Nephron progenitor cell (in vitro differentiated cells): ENCODE measurements at places on chromosomes 7 and 10.

DNA sequence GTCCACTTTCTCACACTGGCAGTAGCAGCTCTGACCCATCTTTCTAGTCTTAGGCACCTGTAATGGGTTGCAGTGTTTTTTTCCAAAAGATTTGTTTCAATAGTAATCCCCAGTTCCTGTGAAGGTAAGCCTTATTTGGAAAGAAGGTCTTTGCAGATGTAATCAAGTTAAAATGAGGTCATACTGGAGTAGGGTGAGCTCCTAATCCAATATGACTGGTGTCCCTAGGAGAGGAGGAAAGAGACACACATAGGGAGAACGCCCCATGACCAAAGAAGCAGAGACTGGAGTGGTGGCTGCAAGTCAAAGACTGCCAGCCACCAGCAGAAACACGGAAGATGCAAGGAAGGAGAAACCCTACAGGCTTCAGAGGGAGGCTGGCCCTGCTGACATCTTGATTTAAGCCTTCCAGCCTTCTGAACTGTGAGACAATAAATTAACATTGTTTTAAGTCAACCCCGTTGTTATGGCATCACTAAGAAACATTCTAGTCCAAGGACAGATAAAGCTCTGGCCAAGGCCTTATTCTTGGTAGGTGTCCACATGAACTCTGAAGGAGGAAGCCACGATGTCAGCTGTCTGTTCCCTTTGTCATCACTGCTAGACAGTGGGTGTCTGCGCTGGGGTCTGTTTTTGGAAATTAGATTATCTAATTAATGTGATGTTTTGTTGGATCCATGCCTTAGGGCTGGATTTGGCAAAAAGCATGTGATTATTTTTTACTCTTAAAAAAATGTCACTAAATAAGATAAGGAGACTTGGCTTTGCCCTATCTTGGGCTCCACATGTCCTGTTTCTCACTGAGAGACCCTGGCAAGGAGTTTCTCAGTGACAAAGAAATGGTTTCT lies 214.9 kb downstream of the KCNMA1 start:
- no peak for DNase-seq

DNA sequence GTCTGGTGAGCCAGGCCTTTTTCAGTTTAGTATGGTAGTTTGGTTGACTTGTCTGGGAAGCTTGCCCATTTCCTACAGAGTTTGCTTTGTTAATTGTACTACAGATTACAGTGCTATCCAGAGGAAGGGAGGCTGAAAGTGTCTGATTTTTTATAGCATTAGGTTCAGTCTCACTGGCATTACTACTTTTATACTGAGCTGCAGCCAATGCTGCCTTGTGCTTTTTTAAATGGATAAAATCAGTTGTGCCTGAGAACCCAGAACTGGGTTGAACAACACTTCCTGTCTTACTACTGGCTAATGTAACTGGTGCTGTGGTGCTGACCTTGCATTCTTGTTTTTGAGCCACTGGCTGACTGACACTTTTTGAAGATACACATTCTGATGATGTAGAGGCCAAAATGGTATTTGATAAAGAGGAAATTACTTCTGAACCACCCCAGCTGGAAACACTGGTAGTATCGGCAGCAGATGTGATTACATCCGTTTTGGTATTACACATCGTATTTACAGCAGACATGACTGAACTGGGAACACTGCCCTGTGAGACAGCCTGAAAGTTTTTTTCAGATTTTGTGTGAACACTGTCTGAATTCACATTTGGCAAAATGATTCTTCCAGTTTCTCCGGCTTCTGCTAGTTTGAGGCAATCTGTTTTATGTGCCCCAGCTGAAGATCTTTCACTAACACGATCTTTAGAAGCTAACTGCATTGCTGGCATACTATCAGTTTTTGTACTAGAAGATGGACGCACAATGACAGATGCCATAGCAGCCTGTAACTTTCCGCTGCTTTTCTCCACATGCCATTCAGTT lies 74.1 kb downstream of the NRBF2 start:
- DNase-seq: no peak

DNA sequence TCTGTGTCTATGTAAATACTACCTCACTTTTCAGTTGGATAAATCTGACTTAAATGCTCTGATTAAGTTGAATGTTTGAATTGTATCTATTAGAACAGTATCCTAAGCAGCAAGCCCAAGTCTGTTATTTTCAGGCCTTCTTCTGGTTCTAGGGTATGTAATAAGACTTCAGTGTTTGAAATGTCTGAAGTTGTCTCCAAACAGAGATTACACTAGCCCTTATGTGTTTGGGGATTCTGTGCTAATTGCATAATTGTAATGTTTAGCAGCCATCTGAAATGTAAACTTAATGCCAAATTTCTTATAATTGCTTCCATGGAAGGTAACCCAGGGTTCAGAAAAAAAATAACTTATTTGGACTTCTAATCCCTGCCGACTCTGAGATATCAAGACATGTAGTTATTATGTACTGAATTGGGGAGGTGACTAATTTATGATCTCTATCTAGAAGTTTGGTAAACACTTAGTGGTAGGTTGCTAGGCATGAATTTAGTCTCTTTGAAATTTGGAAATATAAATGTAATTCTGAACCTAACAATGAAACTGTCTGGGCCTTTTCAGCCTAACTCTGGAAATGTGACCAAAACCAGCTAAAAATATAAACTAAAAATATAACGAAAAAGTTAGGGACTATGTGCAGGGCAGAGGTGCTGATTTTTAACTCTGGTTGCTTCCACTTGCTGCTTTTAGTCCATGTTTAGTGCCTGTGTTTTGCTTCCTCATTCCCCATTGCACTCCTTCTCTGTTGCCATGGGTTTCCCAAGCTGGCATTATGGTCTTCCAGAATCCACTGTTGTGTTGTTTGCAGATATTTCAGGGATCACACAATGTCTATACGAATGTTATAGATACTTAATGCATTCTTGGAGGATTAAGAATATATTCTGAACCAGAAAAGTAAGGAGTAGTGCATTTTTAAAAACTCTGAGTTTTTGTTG lies 54.8 kb downstream of the MCU start:
- DNase-seq: no peak

DNA sequence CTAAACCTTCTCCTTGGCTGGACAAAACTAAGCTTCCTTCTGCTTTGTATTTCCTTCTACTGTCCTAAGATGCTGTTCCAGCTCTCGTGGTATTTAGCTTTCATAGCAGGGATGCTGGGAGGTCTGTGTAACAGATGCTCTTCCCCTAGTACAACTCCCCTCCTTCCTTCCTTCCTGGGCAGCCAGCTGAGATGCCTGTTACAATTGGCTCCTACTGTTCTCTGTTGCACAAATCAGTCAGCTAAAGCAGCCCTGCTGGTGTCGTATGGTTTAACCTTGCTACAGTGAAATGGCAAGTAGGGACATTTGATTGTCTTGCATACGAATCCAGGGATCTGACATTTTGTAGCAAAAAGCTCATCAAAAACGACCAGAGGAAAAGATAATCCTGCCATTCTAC lies 143.8 kb downstream of the ARHGAP21 start:
- no peak for DNase-seq

- DNase-seq: no peak
These were observed 316.8 kb upstream of the MTPN start for GRCh38 chr7:136293841-136294391.

DNA sequence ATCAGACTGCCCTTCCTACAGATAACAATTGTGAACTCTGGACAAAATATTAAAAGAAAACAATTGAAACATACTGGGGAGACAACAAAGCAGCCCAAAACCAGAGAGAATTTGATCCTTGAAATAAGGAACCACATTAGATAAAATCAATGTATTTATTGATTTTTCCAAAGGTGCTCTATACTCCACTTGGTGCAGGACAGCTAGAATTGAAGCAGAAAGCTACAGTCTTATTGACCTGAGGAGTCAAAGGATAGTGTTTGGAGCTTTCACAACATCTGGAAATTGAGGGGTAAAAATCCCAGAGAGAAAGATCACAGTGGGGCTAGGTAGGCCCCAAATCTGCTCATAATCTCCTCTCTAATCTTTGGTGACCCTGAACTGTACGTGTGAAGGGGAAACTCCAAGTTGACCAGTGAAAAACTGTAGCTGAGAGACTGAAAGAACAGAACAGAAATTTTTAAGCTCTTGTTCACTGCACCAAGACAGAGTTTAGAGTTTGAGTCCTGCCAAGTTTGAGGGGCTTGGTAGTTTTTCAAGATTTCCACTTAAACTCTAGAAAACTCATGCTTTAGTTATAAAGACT lies 70.2 kb downstream of the SAMD9 start:
- no peak for DNase-seq

DNA sequence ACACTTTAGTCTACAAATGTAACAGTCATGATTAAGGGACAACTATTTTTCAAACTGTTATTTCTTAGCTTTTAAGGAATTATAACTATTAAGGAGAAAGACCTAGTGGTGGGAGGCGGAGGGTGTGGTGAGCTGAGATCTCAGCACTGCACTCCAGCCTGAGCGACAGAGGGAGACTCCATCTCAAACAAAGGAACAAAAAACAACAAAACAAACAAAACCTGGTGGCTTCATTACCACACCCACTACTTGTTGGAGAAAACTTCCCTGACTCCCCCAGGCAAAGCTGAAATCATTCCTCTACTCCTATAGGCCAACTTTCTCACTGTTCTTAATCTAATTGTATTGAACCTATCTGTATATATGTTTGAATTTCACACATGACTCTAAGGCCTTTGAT lies 3.2 kb downstream of the POLR1F start:
- no peak for DNase-seq

- no peak for DNase-seq
These were observed 760.3 kb upstream of the GALNT17 start for GRCh38 chr7:70371652-70372051.

DNA sequence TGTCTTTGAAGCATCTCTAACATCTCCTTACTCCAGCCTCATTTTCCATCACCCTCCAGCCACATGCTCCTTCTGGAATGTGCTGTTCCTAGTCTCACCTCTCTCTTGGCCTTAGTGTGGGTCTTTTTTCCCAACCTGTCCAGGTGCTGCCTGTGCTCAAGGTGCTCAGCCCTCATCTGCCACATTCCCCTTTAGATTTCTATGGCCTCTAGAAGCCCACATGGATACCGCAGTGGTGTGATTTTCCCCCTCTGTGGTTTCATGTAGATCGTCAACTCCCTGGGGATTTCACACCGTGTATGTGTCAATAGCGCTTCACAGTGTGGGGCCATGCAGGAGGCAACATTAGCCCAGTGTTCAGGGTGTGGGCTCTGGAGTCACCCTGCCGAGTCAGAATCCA lies 32.5 kb downstream of the BMPER start:
- DNase-seq: no peak

- no peak for DNase-seq
These were observed 170.2 kb upstream of the MKI67 start for GRCh38 chr10:128296253-128297007.

DNA sequence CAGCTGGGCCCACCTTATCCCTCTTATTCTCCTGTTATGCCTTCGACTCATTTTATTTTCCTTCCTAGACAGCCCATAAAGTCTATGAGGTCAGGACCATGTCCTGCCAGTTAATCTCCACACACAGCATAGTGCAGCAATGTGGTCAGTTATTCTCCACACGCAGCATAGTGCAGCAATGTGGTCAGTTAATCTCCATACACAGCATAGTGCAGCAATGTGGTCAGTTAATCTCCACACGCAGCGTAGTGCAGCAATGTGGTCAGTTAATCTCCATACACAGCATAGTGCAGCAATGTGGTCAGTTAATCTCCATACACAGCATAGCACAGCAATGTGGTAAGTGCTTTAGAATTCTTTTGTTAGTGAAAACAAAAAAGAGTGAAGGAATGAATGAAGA lies 77.8 kb downstream of the TEX36 start:
- DNase-seq: no peak

DNA sequence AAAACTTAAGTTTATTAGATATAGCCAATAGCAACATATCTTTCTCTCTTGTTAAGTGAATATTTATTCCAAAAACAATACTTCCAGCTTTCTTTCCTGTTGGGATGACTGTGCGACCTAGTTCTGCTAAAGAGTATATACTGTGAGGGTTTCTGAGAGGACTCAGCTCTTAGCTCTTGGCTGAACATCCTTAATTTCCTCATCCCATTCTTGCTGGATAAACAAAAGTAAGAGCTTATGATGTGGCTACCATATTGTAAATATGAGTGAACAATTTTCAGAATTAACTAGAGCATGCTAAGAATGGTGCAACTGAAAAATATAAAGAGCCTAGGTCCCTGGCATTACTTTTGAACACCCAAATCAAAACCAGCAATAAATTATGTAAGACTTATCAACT lies 279.5 kb upstream of the GNAI1 start:
- DNase-seq: no peak

- no peak for DNase-seq
These were observed 71.4 kb downstream of the CALCR start for GRCh38 chr7:93503088-93503487.

GRCh38 chr7:157832006-157832405 lies 495.2 kb downstream of the DNAJB6 start:
- DNase-seq: no peak

GRCh38 chr10:12655940-12656339 lies 306.6 kb downstream of the CAMK1D start:
- no peak for DNase-seq

DNA sequence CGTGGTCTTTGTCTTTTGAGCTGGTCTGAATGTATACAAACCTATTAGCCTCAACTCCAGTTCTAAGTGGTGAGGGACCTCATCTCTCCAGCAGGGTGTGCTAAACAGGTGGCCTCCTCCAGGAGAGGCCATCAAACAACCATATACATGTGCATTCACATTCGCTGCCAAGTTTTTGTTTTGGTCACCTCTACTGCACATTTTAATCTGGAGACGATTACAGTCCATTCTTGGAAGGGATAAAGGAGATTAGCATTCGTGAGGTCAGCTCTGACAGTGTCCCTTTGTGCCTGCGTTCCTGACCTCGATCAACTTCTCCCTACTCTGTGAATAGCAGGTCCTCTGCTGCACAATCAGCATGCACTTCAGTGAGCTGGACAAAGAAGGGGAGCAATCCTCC lies 60.8 kb downstream of the RHOBTB1 start:
- DNase-seq: no peak

- no peak for DNase-seq
These were observed 18.4 kb downstream of the CLDN12 start for GRCh38 chr7:90421651-90422050.

- DNase-seq: no peak
These were observed 146.3 kb downstream of the GPR85 start for GRCh38 chr7:112940314-112940732.

- peak; percentile 84 for DNase-seq
These were observed 7.6 kb upstream of the ZNF503 start for GRCh38 chr10:75408911-75409885.

GRCh38 chr7:2750004-2750407 lies 62.0 kb downstream of the AMZ1 start:
- no peak for DNase-seq

DNA sequence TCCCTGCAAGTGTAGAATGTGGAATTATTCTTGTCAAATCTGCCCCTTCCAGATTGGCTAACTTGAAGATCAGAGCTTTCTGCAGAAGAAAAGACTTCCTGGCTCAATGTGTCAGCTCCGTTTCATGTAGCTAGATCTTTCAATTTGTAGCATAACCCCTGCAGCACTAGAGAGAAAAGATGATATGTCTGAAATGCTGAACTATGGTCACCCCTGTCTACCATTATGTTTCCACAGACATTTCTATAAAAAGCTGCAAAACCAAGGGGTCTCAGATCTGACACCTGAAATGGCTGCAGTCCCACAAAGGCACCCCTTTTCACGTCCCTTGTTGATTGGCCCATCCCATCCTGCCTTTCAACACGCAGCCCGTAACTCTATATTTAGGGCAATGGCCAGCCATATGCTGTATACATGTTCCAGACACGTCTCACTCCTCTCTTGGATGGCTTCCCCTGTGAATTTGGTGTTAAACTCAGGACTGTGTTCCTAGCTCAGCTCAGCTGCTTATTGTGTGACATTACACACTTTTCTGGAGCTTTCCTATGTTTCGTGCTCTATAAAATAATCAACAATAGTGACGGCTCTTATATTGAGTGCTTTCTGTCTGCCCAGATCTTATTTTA lies 648.6 kb upstream of the CELF2 start:
- no peak for DNase-seq
